ENCODE measurements at places on chromosomes 5 and 9.
A peak's percentile ranks its signal among the peaks of the same experiment; 100 is the strongest.

DNA sequence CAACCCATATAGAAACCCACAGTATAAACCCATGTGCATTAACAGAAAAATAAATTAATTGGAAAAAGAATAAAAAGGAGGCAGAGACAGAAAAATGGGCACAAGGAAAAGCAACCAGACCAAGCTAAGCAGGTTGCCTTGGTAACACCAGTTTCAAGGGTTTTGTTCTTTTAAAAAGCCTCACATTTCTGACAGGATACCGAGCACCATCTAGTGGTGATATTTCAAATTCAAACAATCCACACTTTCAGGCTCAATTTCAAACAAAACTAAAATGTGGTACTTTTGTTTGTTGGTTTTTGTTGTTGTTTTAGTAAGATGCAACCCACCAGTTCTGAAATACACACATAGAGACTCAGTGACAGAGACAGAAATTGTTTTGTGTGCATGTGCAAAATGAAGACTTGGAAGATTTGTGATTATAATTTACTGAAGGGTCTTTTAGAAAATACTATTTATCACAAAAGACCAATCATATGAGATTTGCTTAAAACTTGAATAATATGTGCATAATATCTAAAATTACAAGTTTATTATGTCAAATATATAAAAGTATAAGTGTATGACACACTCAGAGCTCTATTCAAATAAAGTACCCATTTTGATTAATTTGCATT, 318.2 kb downstream of the SLCO4C1 start:
- DNase-seq, result peak; percentile 32

GRCh38 chr9:92965061-92965758, 17.9 kb downstream of the FGD3 start:
- no peak for DNase-seq

DNA sequence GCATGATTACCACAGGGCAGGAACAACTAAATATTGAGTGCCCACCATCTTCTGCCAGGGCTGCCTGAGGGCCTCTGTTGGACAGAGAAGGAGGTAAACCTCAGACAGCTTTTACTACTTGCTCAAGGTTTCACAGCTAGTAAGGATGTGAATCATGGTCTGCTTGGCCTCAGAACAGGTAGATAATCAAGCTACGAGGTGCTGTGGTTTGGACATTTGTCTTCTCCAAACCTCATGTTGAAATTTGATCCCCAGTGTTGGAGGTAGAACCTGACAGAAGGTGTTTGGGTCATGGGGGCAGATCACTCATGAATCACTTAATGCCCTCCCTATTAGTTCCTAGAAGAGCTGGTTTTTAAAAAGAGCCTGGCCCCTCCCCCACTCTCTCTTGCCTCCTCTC, 541.2 kb upstream of the TRPC7 start:
- DNase-seq, result no peak

- DNase-seq, result no peak
Observed at GRCh38 chr5:171676286-171676944, 109.2 kb upstream of the SMIM23 start.

DNA sequence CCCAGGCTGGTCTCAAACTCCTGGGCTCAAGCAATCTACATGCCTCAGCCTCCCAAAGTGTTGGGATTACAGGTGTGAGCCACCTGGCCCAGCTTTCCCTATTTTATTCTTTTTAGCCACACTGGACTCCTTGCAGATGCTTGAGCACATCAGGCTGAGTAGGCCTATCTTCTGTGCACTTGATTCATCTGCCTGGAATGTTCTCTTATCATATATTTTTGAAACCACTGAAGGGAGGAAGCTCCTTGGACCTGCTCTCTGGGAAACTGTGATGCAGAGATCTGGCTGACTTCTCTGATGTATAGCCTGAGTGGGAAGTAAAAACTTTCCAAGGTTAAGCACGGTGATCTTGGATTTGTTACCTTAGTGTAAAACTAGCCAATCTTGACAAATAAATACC, 6.5 kb upstream of the MAT2B start:
- no peak for DNase-seq

- DNase-seq, result no peak
Observed at GRCh38 chr5:8081179-8081578, 212.2 kb downstream of the MTRR start.

GRCh38 chr5:148853868-148854267, 27.5 kb downstream of the ADRB2 start:
- no peak for DNase-seq

GRCh38 chr5:72222521-72222920, 97.5 kb downstream of the MRPS27 start:
- DNase-seq, result no peak

DNA sequence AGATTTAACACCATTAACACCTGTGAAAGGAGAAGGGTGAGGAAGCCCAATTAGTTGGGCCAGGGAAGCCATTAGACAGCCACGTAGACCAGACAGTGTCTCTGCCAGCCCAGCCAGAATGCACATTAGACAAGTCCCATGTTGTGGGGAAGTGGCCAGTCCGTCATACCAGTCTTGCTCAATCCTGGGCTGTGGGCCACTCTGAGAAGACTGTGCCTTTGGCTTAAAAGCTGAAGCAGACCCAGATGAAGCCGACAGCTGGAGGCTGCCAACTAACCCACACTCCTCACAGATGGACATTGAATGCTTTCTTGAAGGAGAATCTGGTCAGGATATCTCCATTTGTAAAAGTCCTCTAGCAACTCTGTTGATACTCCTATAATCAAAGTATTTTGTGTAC, 128.5 kb downstream of the CHSY3 start:
- DNase-seq, result no peak

GRCh38 chr9:105714020-105714331, 19.6 kb downstream of the TMEM38B start:
- DNase-seq, result no peak

GRCh38 chr5:178561746-178562264, 28.4 kb downstream of the COL23A1 start:
- DNase-seq, result no peak

GRCh38 chr9:15469406-15469805, 41.4 kb downstream of the PSIP1 start:
- DNase-seq, result no peak

DNA sequence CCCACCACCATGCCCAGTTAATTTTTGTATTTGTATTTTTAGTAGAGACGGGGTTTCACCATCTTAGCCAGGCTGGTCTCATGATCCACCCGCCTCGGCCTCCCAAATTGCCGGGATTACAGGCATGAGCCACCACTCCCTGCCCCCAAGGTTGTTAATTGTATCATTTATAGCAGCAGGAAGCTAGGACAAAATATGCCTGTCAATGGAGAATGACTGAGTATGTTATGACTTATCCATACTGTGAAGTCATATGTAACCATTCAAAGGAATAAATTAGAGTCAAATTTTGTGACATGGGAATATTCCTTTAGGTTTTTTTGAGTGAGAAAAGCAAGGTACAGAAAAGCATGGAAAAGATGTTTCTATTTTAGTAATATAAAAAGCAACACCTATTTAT, 3.9 kb upstream of the DAB2 start:
- peak; percentile 21 for DNase-seq

DNA sequence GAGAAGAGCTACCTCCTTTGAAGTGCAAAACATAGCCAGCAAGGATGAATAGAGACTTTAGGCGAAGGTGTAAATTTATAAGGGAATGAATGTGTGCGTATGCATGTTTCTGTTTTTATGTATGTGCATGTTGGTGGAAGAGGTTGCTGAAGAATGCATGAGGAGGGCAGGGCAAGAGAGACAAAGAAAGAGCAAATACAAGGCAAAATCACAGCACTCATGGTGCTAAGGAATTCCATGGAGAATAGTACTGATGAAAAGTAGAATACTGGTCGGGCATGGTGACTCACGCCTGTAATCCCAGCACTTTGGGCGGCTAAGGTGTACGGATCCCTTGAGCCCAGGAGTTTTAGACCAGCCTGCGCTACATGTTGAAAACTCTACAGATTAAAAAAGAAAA, 762.1 kb upstream of the PTPRD start:
- DNase-seq, result no peak

- DNase-seq, result no peak
Observed at GRCh38 chr5:139461698-139462097, 845 bp downstream of the ECSCR start.

DNA sequence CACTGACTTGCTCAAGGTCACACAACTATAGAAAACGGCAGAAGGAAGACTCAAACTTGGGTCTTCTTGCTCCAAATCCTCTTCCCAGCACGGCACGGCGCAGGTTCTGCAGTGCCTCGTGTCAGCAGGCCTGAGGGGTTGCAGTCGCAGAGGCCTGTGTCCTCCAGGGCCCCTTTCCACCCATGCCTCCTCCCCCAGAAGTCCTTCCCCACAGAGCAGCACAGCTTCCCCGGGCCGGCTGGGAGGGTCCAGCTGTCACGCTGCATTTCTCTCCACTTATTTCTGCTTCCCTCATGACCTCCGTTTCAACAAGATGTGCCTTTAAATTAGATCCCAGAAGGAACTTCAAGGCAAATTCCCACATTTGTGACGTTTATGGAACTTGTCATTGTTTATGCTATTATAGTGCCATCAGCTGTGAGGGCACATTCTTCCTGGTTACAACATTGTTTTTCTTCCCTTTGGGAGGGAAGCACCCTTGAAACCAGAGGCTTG, 148.4 kb downstream of the C5orf15 start:
- DNase-seq, result no peak

GRCh38 chr9:95431286-95431685, 85.5 kb downstream of the PTCH1 start:
- DNase-seq, result no peak

DNA sequence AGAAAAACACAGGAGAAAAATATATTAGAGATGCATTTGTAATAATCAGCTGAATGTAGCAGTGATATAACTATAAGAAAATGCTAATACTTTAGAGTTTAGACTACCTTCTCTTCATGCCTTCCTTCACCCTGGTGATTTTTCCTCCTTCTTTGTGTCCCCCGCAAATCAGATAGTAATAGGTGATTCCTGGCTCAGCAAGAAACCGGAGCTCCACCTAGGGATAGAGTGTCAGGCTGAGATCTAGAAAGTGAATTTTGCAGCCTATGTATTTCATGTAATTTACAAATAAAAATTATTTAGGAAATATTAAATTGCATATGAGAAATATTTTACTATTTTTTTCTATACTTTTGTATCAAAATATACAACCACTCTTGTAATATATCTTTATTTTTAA, 109.8 kb upstream of the ST8SIA4 start:
- no peak for DNase-seq

- DNase-seq, result no peak
Observed at GRCh38 chr9:135718616-135719015, 16.6 kb downstream of the KCNT1 start.

DNA sequence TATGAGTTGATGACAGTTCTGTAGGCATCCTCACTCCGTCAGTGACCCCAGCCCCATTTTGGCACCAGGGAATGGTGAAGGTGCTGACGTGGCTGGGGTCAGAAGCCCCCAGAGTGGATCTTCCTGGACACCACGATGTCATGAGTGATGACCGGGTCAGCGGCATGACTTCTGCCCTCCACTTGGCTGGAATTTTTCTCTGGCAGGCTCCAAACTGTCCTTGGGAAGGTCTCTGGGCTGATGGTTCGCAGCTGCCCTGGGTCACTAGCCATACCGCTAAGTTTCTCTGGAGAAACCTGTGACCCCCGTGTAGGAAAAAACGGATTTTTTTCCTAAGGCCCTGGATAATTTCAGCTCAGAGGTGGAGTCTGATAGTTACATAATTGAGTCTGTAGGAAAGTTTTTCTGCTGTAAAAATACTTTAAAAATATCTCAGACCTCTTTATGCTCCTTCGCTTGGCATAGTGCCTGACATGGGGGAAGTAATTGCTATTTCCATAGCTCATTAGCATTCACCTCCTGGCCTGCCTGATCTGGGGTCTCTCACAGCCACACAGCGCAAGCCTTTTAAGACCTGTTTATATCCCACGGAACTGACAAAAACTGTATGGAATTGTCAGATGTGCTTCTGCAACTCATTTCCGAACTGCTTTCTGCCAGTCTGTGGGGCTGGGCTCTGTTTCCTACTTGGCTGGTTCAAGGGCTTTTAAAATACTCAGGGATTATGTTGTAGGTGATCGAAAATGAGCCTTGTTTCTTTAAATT, 69.2 kb downstream of the ANGPTL2 start:
- peak; percentile 48 for DNase-seq

GRCh38 chr5:131634666-131634995, 398 bp downstream of the RAPGEF6 start:
- no peak for DNase-seq

DNA sequence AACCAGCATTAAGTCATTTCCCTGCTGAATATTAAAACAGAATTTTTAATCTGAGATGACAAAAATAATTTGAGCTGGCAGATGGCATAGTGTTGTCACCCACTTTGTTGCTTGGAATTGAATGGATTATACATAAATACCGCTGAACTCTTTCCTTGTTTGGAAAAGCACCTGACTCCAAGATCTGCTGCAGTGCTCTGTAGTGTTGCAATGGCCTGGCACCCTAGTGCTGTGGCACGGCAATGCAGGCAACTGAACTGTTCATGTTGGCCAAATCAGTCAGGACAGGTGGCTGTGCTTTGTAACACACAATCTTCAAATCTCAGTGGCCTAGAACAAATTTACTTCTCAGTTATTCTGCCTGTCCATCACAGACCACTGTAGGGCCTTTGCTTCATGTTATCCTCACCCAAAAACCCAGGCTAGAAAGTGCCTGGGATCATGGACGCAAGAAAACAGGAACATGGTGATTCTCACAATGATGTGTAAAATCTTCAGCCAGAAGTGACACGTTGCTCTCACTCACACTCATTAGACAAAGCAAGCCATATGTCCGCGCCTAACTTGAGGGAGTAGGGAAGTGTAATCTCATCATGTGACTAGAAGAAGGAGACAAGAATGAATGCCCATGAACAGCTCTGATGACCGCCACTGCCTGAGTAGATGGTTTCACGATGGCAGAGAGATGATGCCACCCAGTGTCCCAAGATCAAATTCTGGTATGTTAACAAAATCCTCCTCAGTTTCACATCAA, 191.9 kb upstream of the PUM3 start:
- no peak for DNase-seq

DNA sequence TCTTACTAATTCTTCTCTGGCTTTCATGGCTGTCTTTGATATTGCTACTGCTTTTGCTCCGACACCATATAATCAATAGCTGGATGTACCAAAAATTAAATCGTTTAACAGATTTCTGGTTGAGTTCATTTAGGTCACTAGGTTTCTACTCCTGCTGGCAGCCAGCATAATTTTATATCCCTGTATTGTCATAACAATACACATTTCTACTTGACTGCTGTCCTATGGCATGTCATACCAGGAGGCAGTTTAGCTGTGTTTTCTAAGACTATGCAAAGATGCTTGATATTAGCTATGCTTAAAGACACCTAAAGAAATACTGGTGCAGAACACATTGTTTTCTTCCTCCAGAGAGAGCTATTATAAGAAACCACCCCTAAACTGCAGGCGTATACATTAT, 337.2 kb upstream of the CDH6 start:
- DNase-seq, result no peak

DNA sequence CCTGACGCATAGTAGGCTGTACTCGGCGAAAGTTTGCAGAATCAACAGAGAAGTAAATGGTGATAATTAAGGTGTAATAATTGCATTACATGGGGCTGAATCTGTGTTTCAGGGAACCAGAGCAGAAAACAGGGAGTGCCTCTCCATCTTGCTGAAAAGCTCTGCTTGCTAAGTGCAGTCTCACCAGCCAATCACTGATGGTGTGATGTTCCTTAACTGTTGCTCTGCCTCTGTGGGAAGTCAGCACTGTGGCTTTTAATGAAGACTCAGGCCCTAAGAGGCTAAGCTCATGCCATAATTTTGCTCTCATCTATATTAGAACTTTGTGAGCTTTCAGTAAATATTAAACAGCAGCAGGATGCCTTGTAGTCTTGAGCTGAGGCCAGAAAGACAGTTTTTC, 4.5 kb downstream of the PHF24 start:
- DNase-seq, result no peak

- no peak for DNase-seq
Observed at GRCh38 chr5:55176176-55176818, 3.3 kb upstream of the CDC20B start.

- DNase-seq, result no peak
Observed at GRCh38 chr9:126784401-126784800, 20.4 kb upstream of the ZBTB43 start.
